ENCODE measurements at places on chromosomes 12 and 14.

DNA sequence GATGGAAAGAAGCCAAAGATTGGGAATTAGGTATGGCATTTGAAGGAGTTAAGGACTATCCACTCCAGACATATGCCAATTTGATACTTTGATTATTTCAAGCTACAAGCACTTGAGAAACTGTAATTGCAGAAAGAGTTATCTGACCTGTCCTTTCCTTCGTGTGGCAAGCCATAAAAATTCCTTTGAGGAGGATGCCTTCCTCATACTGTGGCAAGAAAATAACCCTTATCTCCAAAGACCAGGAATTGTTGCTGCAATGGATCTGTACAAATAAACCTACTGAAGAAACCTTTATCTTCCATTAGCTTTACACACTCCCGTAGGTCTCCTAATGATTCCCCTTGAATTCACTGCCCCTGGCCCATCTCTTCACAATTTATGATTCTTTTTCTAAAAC is 165.1 kb upstream of the AMIGO2 start:
- no peak for DNase-seq

- no peak for DNase-seq
Observed at GRCh38 chr12:19138551-19138950, 9.0 kb downstream of the PLEKHA5 start.

- DNase-seq: no peak
Observed at GRCh38 chr12:72610854-72611358, 338.7 kb downstream of the TRHDE start.

GRCh38 chr12:13661005-13661887 is 320.2 kb downstream of the GRIN2B start:
- DNase-seq: no peak

DNA sequence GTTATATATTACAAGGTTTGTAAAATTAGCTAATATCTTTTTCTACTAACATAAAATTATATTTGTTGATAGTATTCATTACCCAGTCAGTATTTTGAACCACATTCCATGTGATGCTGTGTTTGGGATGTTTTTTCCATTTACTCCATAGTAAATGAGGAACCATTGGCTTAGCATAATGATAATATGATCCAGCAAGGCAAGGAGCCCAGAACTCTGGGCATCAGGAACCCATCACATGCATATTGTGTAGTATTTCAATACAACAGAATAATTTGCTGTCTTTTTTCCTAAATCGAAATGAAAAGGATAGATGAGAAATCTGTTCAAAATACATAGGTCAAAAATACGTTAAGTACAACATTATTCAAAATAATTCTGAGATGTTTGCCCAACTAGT is 48.7 kb upstream of the GARIN2 start:
- no peak for DNase-seq

GRCh38 chr12:96255077-96255476 is 60.9 kb downstream of the ELK3 start:
- no peak for DNase-seq

- no peak for DNase-seq
Observed at GRCh38 chr12:14883686-14884085, 2.0 kb downstream of the MGP start.

GRCh38 chr12:39620659-39621658 is 1.4 kb upstream of the ABCD2 start:
- no peak for DNase-seq

GRCh38 chr12:62520361-62520760 is 53.7 kb downstream of the MON2 start:
- DNase-seq: no peak

DNA sequence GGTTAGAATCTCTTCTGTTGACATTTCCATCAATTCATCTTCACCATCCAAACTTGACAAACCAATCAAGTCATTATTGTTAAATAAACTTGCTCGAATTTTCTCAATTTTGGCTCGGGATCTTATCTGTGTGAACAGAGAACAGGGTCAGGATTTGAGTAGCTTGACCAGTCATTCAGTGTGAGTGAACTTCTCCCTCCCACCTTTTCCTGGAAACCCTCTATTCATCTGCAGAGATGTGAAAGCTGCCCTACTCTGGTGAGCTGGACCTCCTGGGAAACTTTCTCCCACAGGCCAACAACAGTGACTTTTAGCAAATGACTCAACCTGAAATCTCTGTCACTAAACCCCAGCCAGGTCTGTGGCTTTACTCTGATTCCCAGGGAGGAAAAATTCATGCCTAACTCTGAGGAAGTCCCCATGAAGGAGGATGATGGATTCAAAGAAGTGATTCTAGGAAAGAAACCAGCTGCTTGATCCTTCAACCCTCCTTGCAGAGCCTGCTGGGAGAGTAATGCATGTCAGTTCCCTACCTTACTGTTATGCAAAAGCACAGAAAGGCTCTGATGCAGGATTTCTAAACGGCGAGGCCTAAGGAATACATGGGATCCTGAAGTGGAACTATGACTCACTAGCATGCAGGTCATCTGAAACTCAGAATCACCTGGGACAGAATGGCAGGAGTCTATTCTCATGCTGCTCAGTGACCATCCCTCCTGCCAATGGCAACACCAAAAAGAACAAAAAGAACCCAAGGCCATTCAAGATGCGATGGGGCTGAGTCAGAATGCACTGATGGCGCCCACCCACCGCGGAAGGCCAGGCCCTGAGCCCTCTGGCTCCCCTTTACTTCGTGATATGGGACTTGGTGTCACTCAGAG is 58.0 kb downstream of the TRAFD1 start:
- no peak for DNase-seq

DNA sequence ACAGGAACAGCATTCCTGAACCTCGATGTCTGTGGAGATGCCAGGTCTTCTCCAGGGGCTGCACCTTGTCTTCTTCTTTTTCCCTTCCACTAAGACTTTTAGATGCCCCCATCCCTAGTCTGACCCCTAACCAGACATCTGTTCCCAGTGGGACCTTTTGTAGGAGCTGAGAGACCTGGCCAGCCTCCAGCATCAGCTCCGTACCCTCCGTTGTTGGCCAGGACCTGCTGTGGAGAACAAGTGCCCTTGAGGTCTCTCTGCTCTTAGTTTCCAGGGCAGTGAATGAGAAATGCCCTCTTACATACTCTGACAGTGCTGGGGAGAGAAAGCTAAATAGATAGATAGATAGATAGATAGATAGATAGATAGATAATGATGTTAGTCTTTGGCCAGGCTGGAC is 16.8 kb upstream of the SDR39U1 start:
- DNase-seq: no peak

DNA sequence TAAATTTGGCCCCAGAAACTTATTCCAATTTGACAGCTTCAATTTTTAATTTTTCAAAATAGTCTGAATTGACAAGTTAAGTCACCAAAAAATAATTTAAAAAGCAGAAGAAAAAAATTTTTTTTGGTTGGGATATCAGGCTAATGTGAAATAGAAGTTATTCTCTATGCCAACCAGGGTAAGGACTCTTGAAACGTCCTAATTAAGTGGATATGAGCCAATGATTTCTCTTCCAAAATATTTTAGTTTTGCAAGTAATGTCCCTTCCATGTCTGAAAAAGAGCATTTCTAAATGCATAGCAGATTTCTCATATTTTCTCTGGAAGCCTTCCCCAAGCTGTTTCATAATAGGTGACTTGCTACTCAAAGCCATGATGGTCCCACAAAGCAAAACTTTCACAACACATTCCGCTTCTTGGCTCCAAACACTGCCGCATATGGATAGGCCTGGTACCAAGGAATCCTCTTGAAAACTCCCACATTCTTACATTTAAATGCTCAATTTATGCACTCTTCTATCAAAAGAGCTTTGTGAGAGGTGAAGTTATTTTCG is 65.1 kb downstream of the SIX6 start:
- DNase-seq: no peak

DNA sequence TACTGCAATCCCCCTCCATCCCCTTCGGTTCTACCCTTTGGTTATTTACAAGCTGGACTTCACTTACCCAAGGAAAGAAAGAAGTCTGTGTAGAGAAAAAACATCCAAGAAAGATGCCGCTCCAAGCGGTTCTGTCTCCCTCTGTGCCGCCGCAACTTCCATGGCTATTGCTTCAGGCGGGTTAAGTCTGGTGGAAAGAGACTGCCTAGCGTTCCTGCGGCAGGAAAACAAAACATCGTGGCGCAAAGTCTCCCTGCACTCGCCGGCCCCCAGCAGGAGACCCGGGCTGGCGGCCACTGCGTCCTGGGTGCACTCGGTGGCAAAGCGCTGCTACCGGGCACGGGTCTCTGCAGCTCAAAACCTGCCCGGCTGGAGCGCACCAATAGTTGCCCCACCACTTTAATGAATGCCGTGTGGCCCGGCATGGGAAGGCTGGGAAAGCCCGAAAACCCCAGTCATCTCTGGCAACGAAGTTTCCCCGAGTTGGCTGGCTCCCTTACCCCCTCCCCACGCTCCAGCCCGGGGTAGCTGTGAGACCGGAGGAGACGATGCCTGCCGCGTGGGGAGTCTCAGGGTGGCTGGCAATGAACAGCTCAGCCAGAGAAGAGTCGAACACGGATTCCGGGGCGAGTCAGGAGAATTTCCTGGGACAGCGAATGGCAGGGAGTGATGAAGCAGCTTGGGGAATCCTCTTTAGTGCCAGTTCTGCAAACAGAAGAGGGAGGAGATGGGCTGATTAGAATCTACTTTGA is 3.5 kb upstream of the KCNK10 start:
- DNase-seq: no peak

GRCh38 chr14:26132061-26132645 is 465.7 kb downstream of the NOVA1 start:
- no peak for DNase-seq

GRCh38 chr14:63677891-63678379 is 36.3 kb upstream of the WDR89 start:
- no peak for DNase-seq

GRCh38 chr14:68369281-68370056 is 423.4 kb downstream of the ZFP36L1 start:
- DNase-seq: no peak

DNA sequence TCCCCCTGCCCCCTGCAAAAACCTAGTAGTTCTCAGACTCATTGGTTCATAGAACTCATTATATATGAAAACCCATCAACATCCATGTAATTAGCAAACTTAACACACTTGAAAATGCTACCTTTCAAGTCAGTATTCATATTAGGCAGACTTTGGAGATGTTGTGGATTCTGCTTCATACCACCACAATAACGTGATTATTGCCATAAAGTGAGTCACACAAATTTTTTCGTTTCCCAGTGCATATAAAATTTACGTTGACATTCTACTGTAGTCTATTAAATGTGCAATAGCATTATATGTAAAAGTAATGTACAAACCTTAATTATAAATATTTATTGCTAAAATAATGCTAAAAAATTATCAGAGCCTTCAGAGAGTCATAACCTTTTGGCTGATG is 654.0 kb downstream of the DIO2 start:
- DNase-seq: no peak

DNA sequence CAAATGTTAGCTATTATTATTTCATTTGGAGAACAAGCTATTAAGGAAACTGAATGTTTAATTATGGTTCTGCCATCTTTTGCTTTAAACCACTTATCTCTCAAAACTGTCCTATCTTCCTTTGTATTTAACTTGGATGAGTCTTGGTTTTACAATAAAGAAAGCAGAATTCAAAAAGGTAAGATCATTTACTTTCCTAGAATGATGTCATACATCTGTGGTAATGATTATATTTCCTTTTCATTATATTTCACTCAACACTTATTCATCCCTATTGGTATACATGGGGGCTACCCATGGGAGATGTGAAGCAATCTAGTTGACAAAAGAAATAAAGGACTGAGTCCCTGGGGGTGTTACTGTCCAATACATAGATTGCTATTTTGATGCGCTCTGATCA is 456.7 kb downstream of the ZFP36L1 start:
- no peak for DNase-seq

DNA sequence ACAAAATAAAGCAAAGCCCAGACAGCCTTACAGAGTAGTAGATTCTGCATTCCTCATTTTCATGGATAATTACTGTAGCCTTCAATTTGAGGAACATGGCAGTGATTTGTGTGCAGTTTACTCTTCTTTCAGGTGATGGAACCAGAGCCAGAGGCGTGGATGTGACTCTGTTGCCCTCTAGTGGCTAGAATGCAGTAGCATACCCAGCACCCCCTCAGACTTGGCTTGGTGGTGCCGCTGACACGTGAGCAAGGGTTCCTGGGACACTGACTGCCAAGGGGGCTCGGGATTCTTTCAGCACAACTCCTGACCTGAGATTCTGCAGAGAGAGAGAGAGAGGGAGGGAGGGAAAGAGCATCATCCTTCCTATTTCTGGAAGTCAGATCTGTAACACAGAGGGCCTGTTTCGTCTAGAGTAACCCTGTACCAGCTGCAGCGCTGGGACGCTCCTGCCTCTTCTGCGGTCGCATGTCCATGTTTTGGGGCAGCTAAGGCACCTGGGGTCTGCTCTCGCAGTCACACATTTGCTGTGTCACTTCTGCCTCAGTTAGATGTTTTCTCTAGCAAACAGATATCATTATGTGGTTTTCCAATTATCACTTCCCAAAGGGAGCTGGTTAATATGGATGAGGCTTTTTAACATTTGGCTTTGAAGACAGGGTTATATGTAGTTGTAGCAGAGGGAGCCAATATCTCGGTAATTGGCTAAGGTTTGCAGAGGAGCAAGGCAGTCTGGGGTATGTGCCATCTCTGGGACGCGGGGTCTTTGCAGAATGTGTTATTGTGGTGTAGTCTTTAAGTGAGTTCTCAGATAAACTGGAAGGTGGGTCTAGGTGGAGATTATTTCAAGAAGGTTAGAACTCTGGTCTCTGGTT is 428.1 kb downstream of the NRXN3 start:
- no peak for DNase-seq

DNA sequence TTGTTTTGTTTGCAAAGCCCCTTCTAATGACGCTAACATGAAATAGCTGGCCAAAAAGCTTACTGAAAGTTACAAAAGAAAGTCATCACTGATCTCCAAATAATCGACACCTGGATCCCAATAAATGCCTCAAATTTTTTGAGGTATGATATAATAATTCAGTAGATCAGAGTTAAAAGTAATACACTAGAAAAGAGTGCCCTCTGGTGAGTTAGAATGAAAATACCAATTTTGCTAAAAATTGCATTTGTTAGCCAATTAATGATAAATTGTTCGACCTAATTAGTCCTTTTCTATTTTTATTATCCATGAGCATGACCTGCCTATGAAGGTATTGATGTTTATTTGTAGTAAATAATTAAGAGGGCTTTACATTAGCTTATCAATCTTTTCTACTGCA is 78.6 kb downstream of the CEP128 start:
- DNase-seq: no peak

GRCh38 chr14:49986343-49987014 is 93.6 kb downstream of the ARF6 start:
- no peak for DNase-seq

DNA sequence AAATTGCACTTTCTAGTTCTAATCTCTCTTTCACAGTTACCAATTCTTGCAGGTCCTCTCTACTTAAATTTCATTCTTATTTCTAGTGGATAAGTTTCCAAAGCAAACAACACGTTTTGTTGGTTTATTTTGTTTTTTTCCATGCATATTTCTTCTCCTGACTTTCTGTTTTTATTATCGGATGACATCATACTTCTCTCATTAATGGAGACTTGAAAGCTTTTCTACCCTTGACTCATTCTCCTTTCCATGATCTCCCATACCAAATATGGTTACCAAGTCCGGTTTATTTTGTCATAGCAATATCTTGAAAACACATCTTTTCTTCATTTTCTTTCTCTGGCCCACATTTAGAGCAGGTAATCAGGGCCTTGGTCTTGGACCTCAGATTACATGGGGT is 796.5 kb downstream of the GALC start:
- no peak for DNase-seq

- DNase-seq: peak; percentile 25
Observed at GRCh38 chr12:6608592-6609281, 1.6 kb upstream of the CHD4 start.

GRCh38 chr14:64612021-64612380 is 62.2 kb downstream of the PPP1R36 start:
- DNase-seq: no peak

- no peak for DNase-seq
Observed at GRCh38 chr12:115108129-115109100, 424.4 kb upstream of the TBX3 start.
